ENCODE measurements at places on chromosomes 4 and X.

- DNase-seq, result no peak
Measured at GRCh38 chrX:123731987-123732669, 724 bp downstream of the THOC2 start.

DNA sequence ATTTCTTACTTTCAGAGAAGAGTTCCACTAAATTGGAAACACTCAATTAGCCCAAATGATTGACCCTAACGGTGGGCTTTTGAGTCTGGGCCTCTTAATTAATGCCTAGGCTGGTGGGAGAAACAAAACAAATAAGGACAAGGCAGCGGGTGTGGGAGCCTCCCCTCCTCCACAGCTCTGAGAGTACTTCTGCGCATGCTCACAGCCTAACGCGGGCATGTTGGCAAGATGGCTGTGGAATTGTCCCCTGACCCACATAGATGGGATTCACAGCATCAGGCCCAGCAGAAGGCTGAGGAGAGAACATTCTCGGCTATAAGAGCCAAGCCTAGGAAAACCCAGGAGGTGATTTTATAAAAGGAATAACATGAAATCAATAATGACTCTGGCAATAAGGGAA, 230.1 kb downstream of the HS6ST2 start:
- DNase-seq, result no peak

DNA sequence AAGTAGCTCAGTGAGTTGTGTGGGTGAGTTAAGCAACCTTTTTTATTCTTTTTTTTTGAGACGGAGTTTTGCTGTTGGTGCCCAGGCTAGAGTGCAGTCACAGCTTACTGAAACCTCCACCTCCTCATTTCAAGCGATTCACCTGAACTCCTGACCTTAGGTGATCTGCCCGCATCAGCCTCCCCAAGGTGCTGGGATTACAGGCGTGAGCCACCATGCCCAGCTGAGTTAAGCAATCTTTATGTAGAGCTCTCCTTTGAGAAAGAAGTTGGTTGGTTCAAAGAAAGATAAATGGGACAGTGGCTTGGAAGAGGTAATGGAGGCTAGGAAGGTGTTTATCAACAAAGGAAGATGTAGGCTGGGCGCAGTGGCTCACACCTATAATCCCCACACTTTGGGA, 3.2 kb downstream of the MSMO1 start:
- no peak for DNase-seq

DNA sequence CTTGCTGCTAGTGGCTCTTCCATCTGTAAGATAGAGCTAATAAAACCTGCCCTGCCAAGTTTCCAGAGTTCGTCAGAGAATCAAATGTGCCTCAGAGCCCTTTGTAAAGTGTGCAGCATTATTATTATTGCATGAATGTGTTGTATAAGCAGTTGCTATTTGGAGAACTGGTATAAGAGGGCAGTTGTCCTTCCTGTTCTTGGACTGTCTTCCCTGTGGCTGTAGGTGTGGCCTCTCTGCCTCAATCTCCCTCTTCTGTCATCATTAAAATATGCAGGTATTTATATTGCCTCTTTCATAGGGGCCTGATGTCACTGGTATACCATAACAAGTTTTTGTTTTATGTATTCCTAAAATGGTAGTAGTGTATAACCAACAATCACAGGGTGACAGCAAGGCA, 3.8 kb downstream of the MTM1 start:
- no peak for DNase-seq

DNA sequence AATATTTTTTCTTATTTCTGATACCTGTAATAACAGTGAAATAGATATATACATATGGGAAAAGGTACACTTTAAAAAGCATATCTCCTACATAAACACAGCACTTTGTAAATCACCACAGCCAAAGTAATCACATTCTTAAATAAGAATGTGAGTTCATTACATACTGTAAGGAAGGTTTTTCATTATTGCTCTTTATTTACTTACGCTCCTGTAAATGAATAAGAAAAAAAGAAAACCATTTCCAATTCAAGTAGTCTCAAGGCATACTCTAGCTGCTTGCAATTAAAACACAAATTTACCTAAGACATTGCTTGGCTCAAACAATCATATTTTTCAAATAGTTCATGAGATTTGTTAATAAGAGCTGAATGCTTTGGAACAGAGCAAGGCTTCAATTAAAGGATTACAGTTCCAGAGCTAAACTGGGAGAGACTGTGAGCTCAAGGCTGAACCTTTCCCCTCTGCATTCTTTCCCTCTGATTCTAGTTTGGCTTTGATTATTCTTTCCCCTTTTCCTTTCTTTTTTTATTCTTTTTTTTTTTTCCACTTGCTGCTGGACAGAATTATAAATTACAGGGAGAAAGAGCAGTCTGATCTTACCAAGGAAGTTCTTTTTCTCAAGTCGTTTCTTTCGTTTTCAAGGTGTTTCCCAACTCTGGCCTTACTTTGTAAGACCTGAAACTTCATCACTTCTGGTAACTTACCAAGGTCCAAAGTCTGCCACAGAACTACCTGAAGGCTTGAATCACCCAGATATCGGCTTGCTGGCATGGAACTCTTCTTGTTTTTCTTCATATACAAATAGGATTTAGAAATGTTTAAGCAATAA, 278.3 kb downstream of the INPP4B start:
- no peak for DNase-seq
